ENCODE measurements at places on chromosomes 5 and 9. TPM values are rescaled to one million over a fixed set of nuclear protein-coding genes. Genes with fewer than 3 reads are reported as not detected.

DNA sequence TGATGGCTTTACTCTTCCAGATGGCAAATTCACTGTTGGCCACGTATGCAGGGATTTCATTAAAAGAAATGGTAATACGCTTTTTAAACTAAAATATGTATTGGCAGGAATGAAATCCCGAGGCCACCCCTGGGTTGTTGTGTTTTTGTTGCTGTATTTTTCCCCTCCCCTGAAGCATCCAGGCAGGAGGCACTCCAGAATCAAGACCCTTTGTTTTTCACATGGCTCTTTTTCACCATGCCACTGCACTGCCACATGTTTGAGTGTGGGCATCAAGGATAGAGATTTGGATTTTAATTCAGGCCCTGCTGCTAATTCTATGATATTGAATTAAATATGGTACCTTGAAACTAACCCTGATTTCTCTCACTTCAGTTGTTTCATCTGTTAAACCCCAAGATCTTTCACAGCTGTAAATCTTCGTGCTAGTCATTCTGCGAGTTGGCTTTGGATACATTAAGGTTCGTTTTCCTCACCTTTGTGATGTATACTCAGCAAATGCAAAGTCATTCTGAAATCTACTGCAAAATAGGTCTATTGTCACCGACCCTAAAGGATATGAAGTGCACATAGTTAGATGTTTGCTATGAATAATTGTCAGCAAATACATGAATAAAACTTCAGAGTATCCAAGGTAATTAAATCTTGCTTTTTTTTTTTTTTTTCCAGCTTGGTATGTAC is 533.4 kb downstream of the PTPRD start:
- no peak for DNase-seq

Gene RORB
- total RNA-seq = 0.14 TPM

- no peak for DNase-seq
Observed at GRCh38 chr9:102445906-102446305, 549.2 kb upstream of the CYLC2 start.

- DNase-seq = no peak
Observed at GRCh38 chr5:136521696-136522095, 156.4 kb upstream of the TRPC7 start.

- DNase-seq = no peak
Observed at GRCh38 chr9:15349892-15350761, 43.1 kb upstream of the TTC39B start.

Gene FGF18
- 0.17 TPM for total RNA-seq

DNA sequence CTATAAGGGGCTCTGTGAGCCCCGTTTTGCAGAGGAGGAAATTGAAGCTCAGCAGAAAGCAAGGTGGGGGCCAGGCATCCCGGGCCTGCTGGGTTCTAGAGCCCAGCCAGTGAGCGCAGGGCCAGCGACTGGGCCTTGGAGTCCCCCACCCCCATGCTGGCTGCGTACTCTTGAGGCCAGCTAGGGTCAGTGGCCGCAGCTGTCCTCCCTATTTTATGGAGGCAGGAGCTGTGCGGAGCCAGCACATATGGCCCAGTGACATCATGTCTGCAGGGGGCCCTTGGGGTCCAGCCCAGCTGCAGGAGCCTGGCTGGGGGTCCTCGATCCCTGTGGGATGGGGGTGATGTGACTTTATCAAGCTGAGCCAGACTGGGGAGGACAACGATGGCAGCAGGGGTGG is 71.3 kb downstream of the HMCN2 start:
- DNase-seq = no peak

DNA sequence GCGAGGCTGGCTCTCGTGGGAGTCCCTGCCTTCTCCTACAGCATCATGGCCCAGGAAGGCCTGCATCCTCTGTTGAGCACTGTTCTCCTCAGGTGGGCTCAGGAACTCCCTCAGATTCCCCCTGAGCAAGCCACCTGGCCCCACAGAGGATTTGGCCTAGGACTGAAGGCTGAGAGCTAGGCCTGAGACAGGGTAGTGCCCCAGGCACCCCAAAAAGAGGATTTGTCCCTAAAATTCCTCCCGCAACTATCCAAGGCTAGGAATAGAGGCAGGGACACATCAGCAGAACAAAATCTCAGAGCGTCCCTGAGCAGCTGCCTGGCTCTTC is 11.0 kb upstream of the IRF1 start:
- DNase-seq = no peak

Gene LHFPL2
- 0.12 TPM for total RNA-seq

- peak; percentile 60 for DNase-seq
Observed at GRCh38 chr5:119411361-119412278, 40.7 kb upstream of the HSD17B4 start.

GRCh38 chr9:112174965-112175795 is at the start of gene SUSD1:
Gene SUSD1 (minus strand): TSS chr9:112175297. CDS start chr9:112175235, 62 bp downstream.
- peak; percentile 39 for DNase-seq

- no peak for DNase-seq
Observed at GRCh38 chr5:40401284-40402006, 278.3 kb upstream of the PTGER4 start.

GRCh38 chr9:4235871-4236804 is 63.7 kb downstream of the GLIS3 start:
- DNase-seq = no peak

Gene MOB3B
- total RNA-seq = 1.3 TPM

- DNase-seq = no peak
Observed at GRCh38 chr5:134879456-134879855, 5.3 kb downstream of the TXNDC15 start.

GRCh38 chr9:131946180-131946579 is 133.5 kb downstream of the MED27 start:
- DNase-seq = no peak

DNA sequence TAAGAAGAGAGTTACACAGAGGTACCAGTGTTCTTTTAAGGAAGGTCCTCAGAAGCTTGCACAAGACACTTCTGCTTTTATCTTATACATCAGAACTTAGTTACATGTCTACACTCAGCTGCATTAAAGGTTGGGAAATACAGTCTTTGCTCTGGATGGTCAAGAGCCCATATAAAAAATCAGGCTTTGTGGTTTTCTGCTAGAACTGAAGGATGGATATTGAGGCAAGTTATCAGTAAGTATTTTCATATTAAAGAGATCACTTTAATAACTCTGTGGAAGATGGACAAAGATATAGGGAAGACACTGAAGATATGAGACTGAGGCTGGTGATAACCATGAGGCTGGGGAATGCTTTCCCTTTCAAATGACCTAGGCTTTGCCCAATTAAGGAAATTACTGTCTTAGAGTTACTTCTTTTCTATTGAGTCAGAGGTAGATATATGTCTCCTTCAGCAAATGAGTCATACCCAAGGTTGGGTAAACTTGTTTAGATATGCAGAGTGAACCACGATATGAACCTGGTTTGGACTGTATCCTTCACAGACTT is 87.0 kb upstream of the TNC start:
- peak; percentile 3 for DNase-seq

Gene RNF224
- total RNA-seq = 0.14 TPM
